Central memory CD8-positive, alpha-beta T cell (primary cell): ENCODE measurements at places on chromosomes 11 and 22.

- H3K4me1 ChIP-seq = no peaks in the 10 kb centered on the region
- no peak overlapping the region for H3K27ac ChIP-seq
- H3K36me3 ChIP-seq = peaks cover 3% of the 10 kb centered on the region
- no peak overlapping the region for H3K4me3 ChIP-seq
- no peak for DNase-seq
These were observed 26.1 kb downstream of the APOL6 start for GRCh38 chr22:35674335-35674734.

GRCh38 chr11:22416462-22416861 is 78.3 kb downstream of the SLC17A6 start:
- no peaks in the 10 kb centered on the region for H3K27me3 ChIP-seq
- H3K27ac ChIP-seq = no peak overlapping the region
- H3K4me1 ChIP-seq = no peaks in the 10 kb centered on the region

GRCh38 chr11:91686281-91686680 is 538.3 kb upstream of the FAT3 start:
- H3K36me3 ChIP-seq = no peaks in the 10 kb centered on the region
- no peak for DNase-seq
- H3K4me1 ChIP-seq = no peaks in the 10 kb centered on the region
- no peak overlapping the region for H3K4me3 ChIP-seq
- no peaks in the 10 kb centered on the region for H3K27me3 ChIP-seq

GRCh38 chr11:112163875-112164685 is at the start of gene IL18:
IL18 (minus strand) TSS chr11:112164094; CDS start chr11:112155053, 9,041 bp downstream.
- H3K27ac ChIP-seq = no peak within 1 kb of the TSS
- H3K4me1 ChIP-seq = no peaks in the 10 kb centered on the region
- peaks cover 6% of the 10 kb centered on the region for H3K27me3 ChIP-seq
- no peaks in the 10 kb centered on the region for H3K36me3 ChIP-seq
- no peak within 1 kb of the TSS for H3K4me3 ChIP-seq

GRCh38 chr11:34366522-34366921 is 8.7 kb upstream of the ABTB2 start:
- H3K27ac ChIP-seq = no peak overlapping the region
- peaks cover 1% of the 10 kb centered on the region for H3K36me3 ChIP-seq
- H3K4me3 ChIP-seq = no peak overlapping the region
- no peak for DNase-seq
- H3K27me3 ChIP-seq = peaks cover 71% of the 10 kb centered on the region
